ENCODE measurements at places on chromosomes 6 and 20.

DNA sequence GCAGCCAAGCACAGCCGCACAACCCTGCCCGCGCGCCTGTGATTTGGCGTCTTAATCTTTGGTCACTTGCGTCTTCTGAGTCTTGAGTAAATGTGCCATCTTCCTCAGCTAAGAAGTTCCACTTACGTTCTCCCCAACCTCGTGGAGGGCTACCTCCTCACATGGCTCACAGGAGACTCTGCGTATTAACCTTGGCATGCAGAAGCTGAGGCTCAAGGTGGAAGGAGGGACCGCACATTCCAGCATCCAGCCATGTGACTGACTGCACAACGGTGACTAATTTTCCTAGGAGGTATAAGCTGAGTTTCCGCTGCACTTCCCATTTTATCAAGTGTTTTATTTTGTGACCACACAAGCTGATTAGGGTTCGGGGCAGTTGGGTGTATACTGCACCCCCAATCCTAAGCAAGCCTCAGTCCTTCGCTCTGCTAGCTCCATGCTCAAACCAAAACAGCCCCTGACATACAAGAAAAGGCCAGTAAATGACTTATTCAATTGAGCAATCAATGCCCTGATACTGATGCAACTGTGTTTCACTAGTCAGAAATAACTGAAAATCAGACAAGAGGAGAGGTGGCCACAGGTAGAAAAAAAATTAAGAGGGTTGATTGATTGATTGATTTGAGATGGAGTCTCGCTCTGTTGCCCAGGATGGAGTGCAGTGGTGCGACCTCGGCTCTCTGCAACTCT, 7.0 kb downstream of the BEND3 start:
- no peak for DNase-seq

GRCh38 chr20:38927902-38928578, 1.8 kb downstream of the FAM83D start:
- DNase-seq: no peak

- DNase-seq: no peak
Measured at GRCh38 chr20:59752704-59753460, 148.5 kb downstream of the PHACTR3 start.

DNA sequence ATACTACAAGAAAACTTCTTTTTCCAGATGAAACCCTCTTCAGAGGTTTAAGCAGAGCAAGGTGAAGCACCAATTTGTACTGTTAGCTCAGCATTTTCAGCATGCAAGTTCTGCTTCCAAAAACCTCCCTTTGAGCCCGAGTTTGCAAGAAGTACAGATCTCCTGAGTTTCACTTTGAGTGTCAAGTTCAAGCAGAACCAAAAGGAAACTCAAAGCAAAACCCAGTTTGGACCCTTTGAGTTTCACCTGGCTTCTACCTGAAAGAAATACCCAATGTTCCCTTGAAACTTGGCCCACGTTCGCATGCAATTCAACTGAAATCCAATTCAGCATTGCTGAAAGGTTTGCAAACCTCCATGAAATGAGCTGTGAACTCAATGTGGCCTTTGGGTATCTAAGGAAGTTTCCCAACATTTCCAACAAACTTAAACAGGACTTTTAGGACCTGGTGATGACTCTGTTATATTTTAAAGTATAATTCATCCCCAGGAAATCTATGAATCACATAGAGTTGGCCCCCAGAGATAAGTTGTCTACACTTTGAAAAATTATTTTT, 62.9 kb upstream of the HBS1L start:
- DNase-seq: no peak

DNA sequence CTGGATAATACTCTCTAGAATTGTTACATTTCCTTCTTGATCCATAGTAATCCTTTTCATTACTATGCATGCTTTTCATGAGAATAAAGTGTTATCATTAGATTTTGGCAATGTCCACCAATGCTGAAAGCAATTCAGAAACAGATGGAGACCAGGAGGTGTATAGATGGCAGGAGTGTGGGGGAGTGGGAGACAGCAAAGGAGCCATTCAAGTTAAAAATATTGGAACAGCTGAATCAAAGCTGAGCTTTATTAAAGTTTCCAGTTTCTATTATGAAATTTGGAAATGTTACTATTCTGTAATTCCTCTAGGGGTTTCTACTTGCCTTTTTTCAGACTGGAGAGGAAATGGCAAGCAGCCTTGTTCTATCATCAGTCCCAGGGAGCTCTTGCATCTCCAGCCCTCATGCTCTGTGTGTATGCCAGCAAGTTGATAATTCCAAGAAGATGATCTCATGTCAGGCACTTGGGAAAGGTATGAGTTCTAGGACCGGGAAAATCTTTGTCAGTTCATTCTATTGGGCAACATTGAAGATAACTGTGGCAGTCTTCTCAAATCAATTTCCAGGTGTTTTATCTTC, 228.0 kb downstream of the CD109 start:
- DNase-seq: no peak

DNA sequence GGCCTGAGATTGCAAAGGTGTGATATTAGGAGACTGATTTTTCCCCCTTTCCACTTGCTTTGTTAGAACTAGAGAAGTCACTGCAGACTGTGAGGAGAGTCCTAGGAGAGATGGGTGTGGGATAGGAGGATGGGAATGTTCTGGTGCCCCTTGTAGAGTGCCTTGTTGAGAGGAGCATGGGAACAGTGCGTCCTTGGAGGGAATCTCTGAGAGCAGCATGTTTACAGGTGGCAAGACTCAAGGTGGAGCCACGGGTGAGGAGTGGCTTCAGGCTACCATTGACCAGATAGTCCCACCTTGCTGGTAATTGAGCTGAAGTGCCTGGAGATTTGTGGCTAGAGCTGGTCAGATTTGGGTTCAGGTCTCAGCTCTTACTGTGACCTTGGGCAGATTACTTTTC, 6.0 kb downstream of the PLCG1 start:
- no peak for DNase-seq

- no peak for DNase-seq
Measured at GRCh38 chr6:110043366-110043994, 65.4 kb downstream of the GPR6 start.

DNA sequence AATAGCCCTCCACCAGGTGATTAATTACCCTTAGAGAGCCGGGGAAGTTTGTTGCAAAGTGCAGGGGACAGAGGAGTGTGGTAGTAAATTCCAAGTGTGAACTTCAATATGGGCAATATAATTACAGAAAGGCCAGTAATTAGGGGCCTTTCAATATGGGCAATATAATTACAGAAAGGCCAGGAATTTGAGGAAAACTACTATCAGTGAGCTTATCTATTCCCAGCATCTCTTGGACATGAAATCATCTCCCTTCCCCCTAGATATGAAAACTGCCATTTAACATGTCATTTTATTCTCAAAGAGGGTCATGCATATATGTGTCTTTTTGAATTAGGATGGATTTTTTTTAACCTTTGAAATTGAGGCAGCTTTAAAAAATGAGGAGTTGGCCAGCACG, 102.0 kb downstream of the FOXO3 start:
- no peak for DNase-seq

DNA sequence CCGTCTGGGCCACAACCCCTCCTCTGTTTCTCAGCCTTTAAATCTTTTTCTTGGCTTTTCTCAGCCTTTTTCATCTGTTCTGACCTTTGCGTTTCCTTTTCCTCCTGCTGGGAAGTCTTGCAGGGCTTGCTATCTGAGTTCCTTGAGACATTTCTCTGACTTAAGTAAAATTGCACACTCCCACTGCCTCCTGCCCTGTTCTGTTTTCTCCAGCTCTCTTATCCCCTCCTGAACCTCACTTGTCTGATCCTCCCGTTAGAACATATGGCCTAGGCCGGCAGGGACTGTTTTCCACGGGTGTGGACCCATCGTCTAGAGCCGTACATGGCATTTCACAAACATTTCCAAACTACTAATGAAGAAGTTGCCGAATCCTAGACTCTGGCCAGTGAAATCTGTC, 63.0 kb downstream of the ARID1B start:
- DNase-seq: no peak

DNA sequence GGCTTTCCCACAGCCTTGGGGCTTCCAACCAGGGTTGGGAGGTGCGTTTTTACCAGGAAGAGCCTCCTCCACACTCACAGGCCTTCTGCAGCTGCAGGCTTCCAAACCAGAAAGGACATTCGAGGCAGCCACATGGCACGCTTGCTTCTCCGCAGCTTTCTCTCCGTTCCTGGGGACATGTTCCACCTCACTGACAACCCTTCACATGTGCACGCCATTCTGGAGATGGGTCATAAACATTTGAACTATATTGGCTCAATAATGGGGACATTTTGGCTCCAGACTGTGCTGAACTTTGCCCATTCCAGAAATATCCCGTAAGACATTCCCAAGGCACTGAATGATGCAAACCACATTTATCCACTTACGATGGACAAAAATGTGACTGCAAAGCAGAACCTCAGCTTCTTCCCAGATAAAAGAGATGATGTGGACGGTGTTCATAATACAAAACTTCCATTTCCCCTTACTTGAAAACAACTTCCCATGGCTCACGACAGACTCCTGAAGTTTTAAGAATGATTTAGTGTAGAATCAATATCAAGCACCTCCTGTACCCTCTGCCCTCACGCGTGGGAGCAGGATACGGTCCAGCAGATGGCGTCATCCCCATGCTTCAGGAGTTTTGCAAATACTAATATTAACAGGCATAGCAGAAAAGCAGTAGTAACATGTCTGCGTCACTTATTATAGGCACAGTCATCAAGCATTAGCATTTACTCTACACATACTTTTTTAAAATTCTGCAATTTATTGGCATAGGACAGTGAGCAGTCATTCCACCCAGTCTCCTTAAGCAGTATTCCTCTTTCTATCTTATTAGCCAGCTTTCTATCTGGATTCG, 25.4 kb upstream of the FOXF2 start:
- DNase-seq: no peak

DNA sequence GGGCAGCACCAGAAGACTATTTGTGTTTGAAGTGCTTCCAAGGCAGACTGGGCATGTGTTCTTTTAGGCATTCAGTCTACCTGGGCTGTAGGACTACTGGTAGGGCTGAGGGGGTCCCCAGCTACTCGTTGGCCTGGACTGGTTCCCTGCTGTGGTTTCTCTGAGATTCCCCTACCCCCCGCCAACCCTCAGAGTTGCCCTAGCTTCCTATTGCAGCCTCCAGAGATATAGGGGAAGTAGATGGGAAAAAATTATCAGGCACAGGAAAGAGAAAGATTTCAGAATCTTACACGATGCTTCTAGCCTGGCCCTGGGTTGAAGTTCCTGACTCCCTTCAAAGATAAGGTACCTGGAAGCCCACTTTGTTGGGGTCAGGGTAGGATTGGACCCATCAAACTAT, 22.5 kb downstream of the BRPF3 start:
- no peak for DNase-seq

GRCh38 chr6:127146932-127147331, 28.5 kb downstream of the RSPO3 start:
- no peak for DNase-seq

- no peak for DNase-seq
Measured at GRCh38 chr6:159595173-159595572, 97.9 kb downstream of the SOD2 start.

DNA sequence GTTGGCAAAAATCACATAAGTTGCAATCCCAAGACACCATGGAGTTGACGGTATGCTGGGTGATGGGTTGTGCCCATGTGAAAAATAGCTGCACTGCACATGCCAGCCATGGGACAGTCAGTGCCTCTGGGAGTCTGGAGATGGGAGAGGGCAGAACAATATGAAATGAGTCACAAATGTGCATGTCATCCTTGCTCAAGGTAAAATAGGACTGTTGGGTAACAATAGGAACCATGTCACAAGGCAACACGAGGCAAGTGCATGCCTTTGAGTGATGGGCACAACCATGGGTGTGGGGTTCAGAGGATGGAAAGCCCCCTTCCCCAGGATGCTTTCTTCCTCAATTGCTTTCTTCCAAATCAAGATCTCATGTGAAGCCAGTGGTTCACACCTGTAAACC, 70.5 kb upstream of the PIM1 start:
- DNase-seq: peak; percentile 46

All from CD4-positive, alpha-beta T cell treated with Interleukin-4 for 1 hour (primary cell).